NCI-H2107 (cell line): ENCODE measurements at places on chromosomes 1 and 21.

GRCh38 chr21:45485686-45486442 is 56.4 kb downstream of the SLC19A1 start:
- no peak for DNase-seq

GRCh38 chr1:75602486-75602885 is 8.4 kb downstream of the SLC44A5 start:
- DNase-seq: no peak

- peak; percentile 63 for DNase-seq
These were observed 31.4 kb downstream of the POFUT2 start for GRCh38 chr21:45256021-45256911.

- DNase-seq: no peak
These were observed 12.8 kb upstream of the PHC2 start for GRCh38 chr1:33443705-33444180.

GRCh38 chr1:245440922-245441321 is 286.1 kb downstream of the KIF26B start:
- DNase-seq: no peak

GRCh38 chr21:41962425-41962966 is 8.7 kb upstream of the C2CD2 start:
- no peak for DNase-seq

GRCh38 chr1:26166719-26167281 is 2.0 kb downstream of the C1orf232 start:
- DNase-seq: no peak

- DNase-seq: no peak
These were observed 131.6 kb upstream of the ETV3 start for GRCh38 chr1:157269656-157270375.

DNA sequence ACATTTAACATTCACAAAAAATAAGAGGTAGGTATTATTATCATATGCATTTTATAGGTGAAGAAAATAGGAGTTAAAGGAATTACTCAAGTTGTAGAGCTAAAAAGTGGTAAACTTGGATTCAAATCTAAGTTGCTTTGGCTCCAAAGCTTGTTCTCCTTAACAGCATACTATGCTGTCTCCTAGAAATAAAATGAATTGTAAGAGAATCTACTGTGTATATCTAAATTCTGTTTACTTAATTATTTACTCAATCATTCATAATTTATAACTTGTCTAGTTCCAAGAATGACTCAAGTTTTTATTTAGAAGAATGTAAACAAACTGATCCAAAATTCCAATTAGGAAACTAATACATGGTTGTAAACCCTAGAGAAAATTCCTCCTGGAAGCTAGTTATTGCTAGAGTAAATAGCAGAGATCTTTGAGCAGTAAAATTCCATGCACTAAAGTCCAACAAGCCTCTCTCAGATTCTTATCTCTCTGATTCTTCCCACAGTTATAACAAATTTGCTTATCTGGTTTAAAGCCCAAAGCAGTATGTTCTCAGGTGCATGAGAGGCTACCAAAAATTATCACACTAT is 132.5 kb upstream of the DPT start:
- DNase-seq: no peak

DNA sequence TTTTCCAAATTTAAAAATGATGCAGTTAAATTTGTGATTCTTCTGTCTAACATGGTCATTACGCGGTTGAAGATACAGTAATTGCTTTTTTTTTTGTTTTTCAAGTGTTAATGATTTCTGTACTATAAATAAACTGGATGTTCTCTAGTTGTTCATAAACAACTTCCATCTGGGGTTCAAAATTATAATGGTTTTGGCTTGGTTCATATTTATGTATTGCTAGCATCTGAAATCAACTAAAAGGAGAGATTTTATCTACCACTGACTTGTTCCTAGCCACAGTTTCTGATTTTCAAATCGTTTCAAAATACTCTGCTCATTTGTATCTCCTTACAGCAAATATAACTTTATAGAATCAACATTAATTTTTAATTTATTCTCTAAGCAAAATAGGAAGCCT is 35.2 kb upstream of the PLPPR4 start:
- no peak for DNase-seq

- peak; percentile 32 for DNase-seq
These were observed 206.3 kb upstream of the NR5A2 start for GRCh38 chr1:199821029-199821779.

GRCh38 chr1:65694933-65695332 is 97.8 kb upstream of the PDE4B start:
- DNase-seq: no peak

DNA sequence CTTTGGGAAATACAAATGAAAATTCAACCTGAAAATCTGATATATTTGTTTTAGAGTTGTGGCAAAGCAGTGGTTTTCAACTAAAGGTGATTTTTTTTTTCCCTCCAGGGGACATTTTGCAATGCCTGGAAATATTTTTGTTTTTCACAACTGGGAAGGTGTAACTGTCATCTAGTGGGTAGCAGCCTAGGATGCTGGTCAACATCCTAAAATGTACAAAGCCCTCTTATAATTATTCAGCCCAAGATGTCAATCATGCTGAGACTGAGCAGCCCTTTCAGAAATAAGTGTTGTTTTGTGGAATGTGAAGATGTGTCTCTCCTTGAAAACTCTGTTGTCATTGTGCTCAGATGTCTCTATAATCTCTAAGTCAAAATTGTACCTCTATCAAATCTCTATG is 95.2 kb upstream of the NCAM2 start:
- DNase-seq: no peak
